Stimulated activated CD4-positive, alpha-beta T cell treated with anti-CD3 and anti-CD28 coated beads, Interleukin-1b, Interleukin-23, amount 100 ng/mL, for 1 hour (primary cell): ENCODE measurements at places on chromosomes 3 and 15.
A peak's percentile ranks its signal among the peaks of the same experiment; 100 is the strongest.

DNA sequence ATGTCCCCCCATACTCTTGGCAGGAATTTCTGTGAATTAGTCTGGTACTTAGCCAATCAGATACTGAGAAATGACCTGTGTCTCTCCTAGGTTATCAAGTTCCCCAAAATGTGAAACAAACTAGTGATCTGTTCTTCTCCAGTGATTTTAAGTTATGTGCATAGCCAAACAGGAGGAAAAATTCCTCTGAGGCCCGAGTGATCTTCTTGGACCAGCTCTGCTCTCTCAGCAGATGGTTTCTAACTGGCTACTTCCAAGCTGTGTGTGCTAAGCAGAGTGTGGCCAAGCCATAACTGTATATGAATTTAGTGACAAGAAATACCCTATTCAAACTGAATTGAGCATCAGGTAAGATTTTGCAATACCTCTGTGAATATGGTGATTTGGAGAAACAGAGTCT is 89.5 kb downstream of the GREM1 start:
- no peak for DNase-seq

- DNase-seq = no peak
Measured at GRCh38 chr15:55194256-55194655, 2.5 kb downstream of the RSL24D1 start.

DNA sequence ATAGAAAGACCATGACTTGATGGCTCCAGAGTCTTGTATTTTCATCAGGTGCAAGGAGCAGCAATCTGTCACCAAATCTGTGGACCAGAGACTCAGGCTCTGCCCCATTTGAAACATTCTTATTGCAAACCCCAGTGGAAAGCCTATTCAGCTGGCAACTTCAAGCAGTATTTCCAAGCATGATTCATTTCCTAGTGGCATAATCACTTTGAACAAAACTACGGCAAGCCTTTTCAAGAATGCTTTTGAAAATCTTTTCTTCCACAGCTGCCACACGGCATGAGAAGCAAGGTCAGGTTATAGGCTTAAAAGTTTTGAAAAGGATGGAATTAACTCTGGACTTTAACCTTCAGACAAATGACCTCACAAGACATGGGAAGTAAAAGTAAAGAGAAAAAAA is 122.0 kb upstream of the BFSP2 start:
- DNase-seq = no peak

GRCh38 chr3:156483961-156484787 is 70.7 kb downstream of the SSR3 start:
- DNase-seq = no peak

DNA sequence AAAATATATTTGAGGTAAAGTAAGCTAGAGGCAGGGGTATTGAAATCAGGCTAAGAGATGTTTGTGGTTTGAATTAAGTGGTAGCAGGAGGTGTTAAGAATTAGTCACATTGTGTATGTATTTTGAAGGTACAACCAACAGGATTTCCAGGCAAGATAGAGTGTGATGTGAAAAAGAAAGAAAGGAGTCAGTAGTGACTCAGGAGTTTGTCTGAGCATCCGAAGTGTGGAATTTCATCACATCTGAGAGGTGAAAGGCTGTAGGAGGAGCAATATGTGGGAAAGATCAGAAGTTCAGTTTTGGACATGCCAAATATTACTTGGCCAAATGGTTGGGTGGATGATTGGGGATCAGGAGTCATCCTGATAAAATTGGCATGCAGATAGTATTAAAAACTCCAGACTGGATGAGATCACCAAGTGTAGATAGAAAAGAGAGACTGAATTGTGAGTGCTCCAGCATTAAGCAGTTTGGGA is 32.1 kb upstream of the EBLN2 start:
- DNase-seq = no peak

DNA sequence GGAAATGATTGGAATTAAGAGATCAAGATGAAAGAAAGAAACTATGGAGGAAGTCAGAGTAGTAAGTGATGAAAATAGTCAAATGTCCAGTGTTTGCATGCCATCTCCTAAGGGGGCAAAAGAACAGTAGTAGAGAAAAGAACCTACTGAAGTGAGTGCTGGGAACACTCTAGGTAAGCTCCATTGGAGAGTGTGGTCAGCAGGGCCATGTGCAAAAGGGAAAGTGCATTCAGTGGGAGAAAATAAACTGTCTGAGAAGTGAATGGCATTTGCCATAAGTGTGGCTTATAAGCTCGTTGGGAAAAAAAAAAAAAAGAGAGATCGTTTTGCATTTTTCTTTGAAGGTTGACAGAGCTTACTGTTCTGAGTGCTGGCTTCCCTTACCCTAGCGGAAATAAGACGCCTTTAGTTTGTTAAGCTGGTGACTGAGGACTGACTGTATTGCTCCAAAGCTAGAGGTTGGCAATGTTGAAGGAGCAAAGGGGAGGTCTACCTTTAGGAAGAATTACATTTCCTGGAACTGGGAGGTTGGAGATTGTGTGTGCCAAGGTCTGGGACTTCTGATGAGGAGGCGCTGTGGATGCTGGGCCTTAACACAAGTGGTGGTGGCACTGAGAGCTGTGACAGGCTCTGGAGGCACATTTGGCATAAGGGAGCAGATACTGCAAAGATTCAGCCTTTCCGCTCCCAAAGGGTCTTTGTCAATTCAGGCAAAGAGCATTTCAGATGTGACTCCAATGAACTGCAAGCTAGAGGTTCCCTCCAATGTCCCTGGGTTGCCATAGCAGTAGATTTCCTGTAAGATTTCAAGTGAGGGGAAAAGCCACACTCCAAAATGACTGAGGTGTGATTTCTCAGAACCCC is 287.8 kb upstream of the SATB1 start:
- DNase-seq = no peak

DNA sequence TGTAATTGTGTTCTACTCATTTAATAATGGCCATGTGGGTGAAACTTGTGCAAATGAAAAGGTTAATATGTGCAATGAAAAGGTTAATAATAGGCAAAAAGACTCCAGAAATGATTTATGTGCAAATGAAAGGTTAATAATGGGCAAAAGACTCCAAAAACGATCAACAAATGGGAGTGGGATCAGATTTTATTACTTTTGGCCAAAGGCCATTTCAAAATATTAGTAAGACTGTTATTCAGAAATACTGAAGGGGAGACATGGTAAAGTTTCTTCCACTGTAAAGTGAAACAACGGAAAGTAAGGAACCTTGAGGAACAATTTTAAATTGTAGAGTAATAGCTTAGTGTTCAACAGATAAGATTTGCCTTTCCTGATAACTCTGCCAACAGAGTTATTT is 40.7 kb downstream of the STARD9 start:
- DNase-seq = no peak

GRCh38 chr3:197501496-197501878 is 54.3 kb downstream of the BDH1 start:
- DNase-seq = no peak

DNA sequence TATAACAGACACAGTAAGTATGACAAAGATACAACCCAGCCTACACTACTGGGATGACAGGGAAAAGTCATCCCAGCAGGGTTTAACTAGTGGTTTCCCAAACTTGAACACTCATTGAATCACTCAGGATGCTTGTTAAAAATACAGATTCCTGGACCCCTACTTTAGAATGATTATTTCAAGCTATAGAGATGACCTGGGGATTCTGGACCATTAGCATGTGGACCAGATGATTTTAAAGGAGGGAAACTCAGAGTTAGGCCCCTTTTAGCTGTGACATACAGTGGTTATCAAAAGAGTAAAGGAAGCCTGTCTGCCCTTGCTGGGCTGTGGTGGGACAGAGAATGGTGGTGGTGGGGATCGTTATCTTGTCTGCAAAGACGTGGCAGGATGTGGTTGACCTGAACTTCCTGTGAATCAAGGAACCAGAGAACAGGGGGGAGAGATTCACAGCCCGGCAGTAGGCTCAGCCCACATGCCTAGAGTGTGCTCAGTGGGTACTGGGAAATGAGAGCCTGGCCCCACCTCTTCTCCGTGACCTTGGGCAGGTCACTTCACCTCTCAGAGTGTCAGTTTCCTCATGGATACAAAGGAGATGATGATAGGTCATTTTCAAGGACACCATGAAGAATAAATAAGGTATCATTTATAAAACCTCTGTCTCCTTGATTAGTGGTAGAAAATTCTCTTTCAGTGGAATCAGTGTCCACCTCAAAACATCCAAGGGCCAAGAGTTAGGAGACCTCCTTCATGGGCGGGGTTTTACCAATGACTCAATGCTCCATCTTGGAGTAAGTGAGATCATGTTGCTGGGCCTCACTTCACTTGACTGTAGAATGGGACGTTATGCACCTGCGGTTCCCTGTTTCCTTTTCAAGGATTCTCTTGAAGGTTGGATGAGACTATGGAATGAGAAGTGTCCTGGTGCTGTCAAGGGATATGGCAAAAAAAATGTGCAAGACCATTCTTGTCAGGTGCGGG is 306.5 kb downstream of the RPLP1 start:
- peak; percentile 71 for DNase-seq

GRCh38 chr3:136380530-136380929 is 130.4 kb downstream of the PCCB start:
- DNase-seq = no peak

- no peak for DNase-seq
Measured at GRCh38 chr3:72141264-72141663, 356.3 kb upstream of the PROK2 start.

GRCh38 chr3:64229903-64230302 is 4.6 kb upstream of the PRICKLE2 start:
- no peak for DNase-seq

DNA sequence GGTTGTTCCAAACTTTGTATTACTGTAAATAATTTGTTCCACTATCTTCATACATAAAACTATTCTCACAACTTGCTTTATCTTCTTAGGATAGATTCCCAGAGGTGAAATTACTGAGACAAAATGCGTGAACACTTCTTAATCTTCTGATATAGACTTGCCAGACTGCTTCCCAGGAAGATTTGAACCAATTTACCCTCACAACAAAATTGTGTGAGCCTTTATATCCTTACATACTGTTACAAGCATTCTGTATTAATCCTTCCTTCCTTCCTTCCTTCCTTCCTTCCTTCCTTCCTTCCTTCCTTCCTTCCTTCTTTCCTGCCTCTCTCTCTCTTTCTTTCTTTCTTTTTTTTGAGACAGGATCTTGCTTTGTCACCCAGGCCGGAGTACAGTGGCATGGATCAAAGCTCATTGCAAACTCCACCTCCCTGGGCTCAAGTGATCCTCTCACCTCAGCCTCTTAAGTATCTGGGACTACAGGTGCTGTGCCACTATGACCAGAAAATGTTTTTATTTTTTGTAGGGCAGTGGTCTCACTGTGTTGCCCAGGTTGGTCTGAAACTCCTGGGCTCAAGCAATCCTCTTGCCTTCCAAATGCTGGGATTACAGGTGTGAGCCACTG is 57.1 kb upstream of the SSR3 start:
- DNase-seq = no peak

DNA sequence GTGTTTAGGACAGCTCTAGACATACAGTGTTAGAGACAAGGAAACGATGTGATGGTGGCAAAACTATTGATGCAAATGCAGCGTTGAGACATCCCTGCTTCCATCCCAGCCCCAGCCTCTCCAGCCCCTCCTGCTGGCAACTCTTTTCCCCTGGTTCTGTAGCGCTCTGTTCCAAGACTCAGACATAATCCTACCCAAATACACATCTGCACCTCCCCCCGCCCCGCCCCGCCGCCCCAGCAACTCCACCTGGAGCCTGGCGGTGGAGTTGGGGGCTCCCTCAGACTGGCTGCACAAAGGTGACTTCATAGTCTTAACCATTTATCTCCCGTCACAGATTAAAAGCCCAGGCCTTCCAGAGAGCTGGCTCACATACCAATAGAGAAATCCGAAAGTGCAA is 7.2 kb upstream of the SEC22A start:
- DNase-seq = no peak

- DNase-seq = no peak
Measured at GRCh38 chr3:37598808-37599581, 262.7 kb upstream of the CTDSPL start.

DNA sequence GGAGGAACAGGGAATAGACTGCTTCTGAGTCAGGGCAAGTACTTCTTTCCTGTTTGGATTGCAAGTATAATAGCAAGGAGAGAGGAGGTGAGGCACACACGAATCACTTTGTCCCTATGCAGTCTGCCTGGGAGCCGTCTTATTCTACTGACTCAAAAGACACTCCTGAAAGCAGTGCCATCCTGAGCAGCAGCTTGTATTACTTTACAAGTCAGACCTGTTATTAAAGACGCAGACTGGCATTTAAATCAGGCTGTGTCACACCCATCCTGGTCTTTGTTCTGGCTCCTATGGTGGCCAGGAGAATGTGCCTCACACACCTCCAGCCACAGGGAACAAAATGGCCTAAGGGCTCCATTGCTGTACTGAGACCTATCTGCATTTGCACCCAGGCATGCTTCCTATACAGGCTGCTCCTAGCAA is 17.9 kb upstream of the SQOR start:
- no peak for DNase-seq

- DNase-seq = no peak
Measured at GRCh38 chr3:18988614-18989229, 159.6 kb upstream of the KCNH8 start.

DNA sequence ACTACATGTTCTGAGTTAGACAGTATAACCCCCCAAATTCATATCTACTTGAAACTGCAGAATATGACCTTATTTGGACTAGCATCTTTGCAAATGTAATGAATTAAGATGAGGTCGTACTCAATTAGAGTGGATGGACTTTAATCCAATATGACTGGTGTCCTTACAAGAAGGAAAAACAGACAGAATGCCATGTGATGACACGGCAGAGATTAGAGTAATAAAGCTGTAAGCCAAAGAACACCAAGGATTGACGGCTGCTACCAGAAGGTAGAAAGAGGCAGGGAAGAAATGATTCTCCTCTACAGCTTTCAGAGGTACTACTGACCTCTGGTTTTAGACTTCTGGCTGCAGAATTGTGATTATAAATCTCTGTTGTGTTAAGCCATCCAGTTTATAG is 30.3 kb downstream of the GALK2 start:
- DNase-seq = no peak

DNA sequence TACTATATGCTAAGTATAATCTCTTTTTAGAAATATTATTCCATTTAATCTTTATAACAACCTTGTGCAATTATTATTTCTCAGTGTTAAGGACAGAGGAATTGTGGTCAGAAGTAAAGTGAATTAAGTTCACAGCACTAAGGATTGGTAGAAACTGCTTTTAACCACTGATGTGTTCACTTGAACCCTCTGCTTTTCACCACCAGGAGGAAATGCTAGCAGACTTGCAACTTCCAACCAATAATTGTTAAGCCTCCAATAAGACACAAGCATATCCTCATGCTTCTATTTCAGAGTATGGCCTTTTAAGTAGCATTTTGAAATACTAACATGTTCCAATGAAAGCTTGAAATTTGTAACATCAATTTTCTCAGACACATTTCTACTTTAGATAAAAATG is 527.4 kb downstream of the SI start:
- DNase-seq = no peak

GRCh38 chr15:38678281-38678680 is 113.7 kb upstream of the RASGRP1 start:
- no peak for DNase-seq

DNA sequence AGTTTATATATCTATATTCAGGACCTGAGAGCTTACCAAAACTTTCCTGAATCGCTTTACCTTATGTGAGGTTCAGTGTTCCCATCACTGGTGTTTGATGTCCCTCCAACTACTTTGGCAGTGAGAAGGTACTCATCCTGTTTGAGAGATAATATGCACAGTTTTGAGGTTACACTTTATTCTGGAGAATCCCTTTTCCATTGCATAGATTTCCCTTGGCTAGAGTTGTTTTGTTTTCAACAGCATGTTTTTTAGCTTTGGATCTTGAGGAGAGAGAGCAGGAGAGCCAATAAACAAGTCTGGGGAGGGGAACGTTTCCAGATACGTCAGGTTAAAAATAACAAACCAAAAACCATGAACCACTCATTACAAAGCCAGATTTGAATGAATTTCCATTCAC is 33.6 kb downstream of the CD200 start:
- no peak for DNase-seq
